SW 1271 (cell line): ENCODE measurements at places on chromosomes 3 and 15.

DNA sequence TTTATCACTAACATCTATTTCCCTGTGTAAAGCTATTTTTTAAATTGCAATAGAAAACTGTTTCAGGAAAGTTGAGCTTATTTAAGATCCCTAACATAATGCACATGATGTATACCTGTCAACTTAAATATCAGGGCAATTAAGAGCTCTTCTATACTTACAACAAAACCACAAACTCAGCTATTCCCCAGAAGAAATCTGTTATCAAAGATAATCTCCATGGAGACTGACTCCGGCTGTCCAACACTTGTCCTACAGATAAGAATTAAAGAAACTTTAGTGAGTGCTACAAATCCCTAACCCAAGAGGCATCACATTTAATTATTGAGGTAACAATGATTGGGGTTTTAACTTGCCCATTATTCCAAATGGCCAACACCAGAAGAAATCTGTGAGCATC is 3.4 kb downstream of the SELENOK start:
- no peak for DNase-seq

DNA sequence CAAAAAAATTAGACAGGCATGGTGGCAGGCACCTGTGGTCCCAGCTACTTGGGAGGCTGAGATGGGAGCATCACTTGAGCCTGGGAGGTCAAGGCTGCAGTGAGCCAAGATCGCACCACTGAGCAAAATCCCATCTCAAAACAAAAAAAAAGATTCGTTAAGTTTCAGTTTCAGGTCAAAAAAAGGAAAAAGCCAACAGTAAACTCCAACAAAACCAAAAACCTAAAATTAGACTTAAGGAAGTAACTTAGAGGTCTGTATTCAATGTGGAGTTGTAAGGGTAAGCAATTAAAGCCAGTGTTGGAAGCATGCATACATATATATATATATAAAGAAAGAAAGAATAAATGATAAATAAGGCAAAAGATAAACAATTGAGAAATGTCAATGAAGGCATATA is 11.8 kb downstream of the KPNA1 start:
- DNase-seq, result no peak

- peak; percentile 16 for DNase-seq
Observed at GRCh38 chr15:52103217-52104207, 9.1 kb downstream of the BCL2L10 start.

- no peak for DNase-seq
Observed at GRCh38 chr3:41629072-41629471, 332.8 kb downstream of the ULK4 start.

DNA sequence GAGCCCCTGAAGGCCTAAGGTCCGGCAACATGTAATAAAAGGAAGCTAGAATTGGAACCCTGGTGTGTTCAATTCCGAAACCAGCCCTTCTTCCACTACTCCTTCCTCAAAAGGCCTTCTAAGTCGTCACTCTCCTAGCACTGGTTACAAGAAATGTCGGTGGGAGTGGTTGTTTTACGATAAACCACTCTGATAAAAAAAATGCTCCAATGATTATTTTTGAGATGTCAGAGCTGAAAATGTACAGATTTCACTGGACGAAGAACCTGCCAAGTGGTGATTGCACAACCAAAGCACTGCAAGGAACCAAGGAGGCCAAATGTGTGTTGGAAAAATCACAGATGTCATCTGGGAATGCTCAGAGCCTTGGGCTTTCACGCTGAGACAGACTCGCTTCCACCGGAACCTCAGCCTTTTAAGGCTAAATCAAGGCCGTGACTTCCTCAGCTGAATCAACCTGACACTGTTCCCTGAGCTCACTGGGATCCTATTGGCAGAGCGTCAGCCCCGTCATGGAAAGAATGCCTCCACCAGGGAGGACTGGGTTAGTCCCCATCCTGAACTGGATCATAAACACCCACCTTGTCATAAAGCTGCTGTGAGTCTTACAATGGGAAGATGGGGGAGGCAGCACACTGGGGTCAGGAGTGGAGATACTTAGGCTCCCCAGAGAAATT is 108.1 kb upstream of the THBS1 start:
- no peak for DNase-seq

DNA sequence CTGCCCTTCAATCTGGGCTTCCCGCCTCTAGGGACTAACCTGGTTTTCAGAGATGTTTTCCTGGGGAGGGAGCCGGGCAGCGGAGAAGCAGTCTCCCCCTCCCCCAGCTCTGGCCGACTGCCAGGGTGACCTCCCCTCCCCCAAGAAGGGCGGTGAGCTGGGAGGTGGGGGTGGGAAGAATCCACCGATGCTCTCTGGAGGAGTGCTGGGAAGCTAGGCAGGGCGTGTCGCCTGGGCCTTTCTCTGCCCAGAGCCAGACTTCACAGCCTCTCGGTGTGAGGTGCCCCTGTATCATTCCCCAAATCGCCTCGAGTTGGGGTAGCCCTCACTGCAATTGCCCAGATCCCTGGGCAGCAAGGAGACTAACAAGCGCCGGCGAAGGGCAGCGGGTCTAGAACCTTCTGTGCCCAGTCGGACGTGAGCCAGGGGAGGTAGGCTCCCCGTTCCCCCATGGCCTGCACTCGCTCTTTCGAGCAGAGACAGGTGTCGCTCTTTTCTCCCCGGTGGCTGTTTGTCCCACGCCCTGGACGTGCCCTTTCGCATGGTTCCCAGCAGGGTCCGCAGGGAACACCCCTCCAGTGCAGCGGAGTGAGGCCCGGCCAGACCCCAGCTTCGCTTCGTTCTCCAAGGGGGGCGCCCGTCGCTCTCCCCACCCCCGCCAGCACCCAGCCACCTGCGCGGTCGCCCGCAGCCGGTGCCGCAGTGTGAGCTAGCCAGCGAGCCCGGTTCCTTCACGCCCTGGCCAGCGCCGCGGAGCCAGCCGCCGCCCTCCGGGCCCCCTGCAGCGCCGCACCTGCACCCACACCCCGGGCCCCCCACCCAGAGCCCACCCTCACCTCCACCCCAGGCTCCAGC is 1.1 kb downstream of the RAB6B start:
- no peak for DNase-seq

- no peak for DNase-seq
Observed at GRCh38 chr3:138940446-138940845, 6.5 kb downstream of the FOXL2 start.

DNA sequence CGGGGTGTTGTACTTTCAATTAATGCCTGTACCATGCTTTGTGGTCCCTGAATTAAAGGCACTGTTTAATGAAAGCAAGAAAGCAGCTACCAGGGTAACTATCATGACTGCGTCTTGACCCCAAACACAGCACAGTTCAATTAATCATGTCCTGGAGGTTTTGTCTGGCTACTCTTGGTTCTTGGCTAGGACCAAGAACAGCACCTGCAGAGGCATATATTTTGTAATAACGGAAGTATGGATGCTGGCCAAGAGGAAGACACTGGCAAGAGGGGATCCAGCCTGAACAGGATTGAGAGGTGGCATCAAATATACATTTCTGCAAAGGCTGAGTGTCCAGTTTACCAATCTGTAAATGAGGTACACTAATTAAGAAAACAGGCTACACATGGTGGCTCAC is 119.9 kb downstream of the FOXP1 start:
- DNase-seq, result no peak

DNA sequence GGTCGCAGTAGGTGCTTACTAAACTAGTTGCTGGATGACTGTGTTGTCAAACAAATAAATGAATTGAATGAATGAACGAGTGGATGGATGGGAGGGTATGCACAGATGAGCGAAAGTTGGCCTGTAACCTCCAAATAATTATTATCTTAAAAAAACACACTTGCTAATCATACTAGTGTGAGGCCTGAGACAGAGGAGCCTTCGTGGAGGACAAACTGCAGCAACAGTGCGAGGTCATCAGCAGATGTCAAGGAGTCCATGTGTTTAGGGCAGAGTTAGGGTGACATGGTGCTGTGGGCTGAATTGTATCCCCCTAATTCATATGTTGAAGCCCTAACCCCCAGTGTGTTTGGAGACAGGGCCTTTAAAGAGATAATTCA is 24.4 kb downstream of the CORO2B start:
- DNase-seq, result no peak

DNA sequence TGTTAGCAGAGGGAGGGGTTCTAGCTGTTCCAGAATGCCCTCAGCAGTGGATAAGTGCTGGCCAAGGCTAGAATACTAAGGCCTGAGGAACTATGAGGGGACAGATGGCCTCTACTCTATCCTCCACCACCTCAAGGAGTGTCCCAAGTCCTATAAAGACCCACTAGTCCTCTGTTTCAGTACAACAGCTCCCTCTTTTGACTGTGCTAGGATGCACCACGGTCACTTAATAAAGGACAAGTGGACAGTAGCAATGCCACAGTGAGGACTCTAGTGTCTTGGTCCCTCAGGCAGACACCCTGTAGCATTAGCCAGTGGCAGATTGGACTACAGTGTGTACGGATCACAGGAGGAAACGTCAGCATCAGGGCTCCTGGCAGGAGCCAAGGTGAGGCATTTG is 171.8 kb upstream of the PROK2 start:
- DNase-seq, result no peak

GRCh38 chr3:170471149-170471548 is 52.5 kb downstream of the CLDN11 start:
- DNase-seq, result no peak

DNA sequence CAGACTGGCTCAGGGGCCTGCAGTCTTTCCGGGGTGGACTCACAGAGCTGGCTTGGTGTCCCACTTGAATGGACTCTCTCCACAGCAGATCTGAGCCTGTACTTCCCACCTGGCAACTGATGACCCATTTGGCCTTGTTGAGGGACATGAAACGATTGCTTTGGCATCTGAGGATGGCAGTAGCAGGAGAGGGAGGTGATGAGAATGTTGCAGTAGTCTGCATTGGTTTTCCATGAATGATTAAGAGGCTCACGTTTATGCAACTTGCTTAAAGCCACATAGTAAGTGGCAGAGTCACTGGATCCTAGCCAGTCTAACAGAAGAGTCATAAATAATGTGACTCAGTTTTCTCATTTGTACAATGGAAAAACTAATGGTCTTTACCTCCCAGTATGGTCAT is 21.9 kb downstream of the IL20RB start:
- no peak for DNase-seq

GRCh38 chr3:136387031-136387430 is 136.9 kb downstream of the PCCB start:
- no peak for DNase-seq

DNA sequence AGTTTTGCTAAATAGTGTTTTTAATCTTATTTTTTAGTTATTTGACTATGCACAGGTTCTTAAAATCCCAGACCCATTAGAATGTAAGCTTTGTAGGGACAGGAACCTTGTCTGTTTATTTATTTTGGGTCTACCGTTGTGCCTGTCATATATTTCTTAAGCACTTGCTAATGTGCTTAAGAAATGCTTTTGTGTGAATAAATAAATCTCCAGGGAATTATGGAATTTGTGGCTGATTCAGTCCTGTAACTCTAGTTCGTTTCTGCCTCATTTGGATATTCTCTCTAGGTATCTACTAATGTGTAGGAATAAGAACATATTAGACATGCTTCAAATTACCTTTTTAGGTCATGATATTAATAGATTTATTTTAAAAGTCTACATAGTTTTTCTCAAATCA is 161.6 kb downstream of the LPP start:
- no peak for DNase-seq

GRCh38 chr15:37095770-37096557 is 4.4 kb downstream of the MEIS2 start:
- no peak for DNase-seq

DNA sequence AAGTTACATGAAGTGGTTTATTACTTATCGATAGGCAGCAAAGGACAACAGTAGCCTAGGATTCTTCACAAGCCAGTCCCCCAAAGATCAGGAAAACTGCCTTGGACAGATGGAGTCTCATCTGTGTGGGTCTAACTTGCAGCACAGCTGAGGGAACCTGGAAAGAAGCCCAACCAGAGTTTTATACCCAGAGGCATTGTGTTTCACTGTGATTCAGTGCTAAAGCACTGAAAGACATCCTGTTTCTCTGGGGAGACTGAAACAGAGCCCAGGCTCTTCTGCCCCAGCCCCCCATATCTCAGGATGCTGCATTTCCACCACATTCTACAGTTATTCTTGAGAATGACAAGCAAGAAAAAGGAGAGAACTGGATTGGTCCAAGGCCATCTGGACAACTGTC is 48.2 kb upstream of the PYDC2 start:
- no peak for DNase-seq

- DNase-seq, result no peak
Observed at GRCh38 chr15:59457103-59457502, 19.1 kb downstream of the FAM81A start.

DNA sequence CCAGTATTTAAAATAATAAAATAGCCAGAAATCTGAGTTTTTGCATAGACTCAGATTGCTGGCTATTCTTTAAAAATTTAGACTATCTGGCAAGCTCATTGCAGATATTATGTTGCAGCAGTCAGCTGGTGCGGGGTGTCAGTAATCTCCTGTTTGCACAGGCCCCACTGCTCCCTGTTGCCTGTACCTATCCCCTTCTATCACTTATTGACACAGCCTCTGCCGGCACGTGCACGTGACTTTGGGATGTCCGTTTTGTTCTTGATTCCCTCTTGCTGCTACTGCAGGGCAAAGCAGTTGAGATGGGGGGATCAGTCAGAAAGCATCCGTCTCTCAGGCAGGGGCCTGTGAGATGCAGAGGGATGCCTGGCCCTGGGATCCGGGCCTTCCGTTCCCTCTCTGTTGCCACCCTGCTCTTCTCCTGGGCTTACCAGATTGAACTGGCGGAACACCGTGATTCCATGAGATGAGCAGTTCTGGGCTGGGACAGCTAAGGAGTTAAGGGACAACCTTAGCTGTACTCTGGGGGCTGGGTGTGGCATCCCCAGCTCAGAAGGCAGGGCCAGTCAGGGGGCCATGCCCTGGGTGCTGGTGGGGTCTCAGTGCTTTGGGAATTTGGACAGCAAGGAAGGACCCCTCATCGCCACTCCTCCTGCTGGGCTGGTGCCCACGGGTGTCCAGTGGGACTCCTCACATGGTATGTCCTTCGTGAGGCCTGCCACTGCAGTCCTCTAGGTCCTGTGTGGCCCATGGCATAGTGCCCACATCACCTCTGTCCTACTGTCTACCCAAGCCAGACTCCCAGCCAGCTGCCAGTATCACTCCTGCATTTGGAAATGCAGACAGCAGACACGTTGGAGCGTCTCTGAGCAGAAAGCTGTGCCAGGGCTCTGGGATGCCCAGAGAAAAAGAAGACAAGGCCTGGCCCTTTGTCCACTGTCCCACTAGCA is 11.8 kb downstream of the MRAS start:
- DNase-seq, result no peak

DNA sequence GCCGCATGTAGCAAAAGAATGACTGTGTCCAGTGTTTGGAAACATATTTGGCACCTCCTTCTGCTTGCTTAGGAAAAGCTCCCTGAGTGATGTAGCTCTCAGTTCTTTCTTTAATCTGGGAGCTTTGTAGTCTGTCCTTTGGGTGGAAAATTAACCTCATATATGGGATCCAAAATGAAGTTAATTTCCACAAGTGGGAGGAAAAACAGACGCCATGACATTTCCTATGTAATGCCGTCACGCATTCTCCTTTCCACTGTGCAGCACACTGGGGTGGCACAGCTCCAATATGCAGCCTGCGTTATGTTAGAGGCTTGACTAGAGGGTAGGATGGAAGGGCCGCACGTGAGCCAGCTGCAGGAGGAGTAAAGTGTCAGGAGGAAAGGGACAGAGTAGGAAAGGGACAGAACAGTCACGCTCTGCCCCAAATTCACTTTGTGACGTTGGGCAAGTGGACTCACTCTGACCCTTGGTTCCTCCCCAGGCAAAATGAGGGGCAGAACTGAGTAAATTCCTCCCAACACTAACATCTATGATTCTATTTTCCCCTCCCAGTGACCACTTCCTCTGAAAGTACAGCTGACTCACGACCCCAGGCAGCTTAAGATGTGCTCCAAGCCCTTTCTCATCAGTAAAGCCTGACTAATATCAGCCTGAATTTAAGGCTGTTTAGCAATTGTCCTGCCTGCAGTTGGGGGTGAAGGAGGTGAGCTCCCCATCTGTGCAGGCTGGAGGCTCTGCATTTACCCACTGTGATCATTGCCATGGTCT is 176.5 kb upstream of the PFN2 start:
- DNase-seq, result no peak
